GOT3 (cell line): ENCODE measurements at places on chromosomes 4 and X.

DNA sequence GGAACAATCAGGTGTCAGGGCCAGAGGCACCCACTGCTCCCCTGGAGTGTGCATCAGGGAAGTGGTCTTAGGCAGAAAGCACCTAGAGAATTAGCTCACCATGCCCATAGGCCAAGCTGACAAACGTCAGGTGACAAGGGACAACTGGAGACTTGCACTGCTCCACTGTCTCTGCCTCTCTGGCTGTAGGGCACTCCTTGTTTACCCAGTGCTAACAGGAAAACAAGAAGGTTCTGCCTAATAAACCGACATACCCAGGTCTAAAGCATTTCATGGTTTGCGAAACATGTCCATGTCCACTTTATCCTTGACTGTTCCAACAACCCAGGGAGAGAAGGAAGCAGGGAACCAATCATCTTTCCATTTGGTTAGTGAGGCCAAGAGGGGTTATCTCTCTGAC lies 92.5 kb upstream of the MAMLD1 start:
- no peak for DNase-seq

DNA sequence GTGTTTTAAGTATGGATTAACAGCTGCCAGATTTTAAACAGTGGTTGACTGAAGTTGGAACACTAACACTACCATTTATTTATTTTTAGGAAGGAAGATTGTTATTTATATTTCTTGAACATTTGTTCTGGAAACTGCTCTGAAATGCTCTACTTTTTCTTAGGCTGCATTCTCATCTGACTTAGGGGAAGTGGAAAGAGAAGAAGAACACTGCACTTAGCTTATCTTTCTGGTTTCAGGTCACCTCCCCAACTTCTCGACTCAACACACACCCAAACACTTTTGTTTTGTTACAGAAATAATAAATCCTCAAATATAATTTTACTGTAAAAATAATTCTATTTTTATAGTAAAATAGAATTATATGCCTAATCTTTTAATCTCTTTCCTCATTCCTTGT lies 18.6 kb downstream of the BLTP1 start:
- no peak for DNase-seq

DNA sequence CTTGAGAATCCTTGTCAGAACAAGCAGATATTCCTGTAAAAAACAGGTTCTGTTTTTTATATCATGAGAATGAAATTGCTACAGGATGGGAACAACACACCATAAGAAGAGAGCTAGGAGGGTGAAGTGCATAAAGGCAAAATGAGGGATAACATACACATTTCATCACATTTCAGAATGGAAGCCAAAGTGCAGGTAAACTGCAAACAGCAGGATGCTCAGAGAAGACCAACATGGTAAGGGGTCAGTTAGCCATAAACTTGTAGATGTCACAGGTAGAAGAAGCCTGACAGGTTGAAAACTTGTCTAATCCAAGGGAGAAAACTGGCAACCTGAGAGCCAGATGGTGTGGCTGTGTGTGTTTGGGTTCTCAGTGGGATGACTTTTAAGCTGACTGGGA lies 88.9 kb upstream of the FAT1 start:
- DNase-seq: no peak

DNA sequence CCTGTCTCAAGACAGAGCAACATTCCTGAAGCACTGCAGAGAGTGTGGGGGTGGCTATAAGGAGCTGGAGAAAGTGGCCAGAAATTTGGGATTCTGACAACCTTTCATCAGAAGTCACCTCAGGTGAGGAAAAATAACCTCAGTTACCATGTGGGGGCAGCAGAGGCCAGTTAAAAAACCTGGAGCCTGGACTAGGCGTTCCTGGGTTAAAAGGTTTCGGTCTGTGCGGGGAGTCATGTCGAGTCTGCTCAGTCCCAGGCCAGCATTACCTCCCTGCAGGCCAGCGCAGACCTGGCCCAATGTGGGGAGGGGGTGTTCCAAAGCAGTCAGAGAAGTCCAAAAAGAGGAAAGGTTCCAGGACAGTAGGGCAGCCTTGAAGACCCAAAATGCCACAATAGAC lies 10.9 kb upstream of the NALF2 start:
- DNase-seq: no peak

GRCh38 chrX:9911487-9911886 lies 55.7 kb upstream of the CLDN34 start:
- DNase-seq: no peak

DNA sequence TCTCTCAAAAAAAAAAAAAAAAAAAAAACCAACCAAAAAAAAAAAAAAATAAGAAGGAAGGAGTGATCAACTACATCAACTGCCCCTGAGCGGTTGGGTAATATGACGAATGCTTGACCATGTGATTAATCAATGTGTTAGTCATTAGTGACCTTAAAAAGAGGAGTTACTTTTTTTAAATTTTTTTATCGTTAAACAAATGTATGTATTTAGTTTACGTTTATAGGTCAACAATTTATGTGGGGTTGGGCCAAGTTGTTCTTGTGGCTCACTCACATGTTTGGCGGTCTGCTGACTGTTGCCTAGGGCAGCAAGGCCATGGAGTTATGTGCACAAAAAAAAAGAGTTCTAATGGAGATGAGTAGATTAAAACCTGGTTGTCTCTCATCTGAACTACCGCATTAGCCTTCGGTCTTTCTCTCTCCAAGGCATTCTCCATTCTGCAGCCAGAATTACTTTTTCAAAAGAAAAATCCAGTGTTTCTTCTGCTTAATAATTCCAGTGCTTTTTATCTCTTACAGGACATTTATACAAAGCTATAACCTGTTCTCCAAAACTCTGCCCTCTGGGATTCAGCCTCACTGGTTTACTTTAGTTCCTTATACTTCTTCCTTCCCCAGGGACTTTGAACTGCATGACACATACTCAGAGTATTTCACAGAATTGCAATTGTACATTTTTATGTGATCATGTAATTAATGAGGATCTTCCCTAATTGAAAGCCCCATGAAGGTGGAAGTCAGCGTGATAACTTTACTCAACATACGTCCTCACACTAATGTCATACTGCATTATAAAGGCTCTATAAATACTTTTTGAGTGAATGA lies 505.5 kb downstream of the ANKRD50 start:
- DNase-seq: no peak
